CD8-positive, alpha-beta memory T cell (primary cell): ENCODE measurements at places on chromosomes 1 and 21. TPM values are rescaled to one million over a fixed set of nuclear protein-coding genes. Genes with fewer than 3 reads are reported as not detected.

DNA sequence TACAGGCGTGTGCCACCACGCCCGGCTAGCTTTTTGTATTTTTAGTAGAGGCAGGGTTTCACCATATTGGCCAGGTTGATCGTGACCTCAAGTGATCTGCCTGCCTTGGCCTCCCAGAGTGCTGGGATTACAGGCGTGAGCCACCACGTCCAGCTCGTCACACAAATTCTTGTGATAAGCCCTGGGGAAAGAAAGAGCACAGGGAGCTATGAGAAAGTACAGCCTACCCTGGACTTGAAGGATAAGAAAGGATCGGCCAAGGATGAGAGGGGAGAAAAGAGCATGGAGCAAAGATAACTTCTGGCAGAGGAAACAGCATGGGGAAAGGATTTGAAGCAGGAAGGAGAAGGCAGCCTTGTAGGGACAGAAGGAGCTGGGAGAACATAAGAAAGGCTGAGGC, 29.2 kb downstream of the SESN2 start:
- no peak for DNase-seq

GRCh38 chr1:151346082-151346768, 827 bp downstream of the RFX5 start:
- DNase-seq, result no peak

DNA sequence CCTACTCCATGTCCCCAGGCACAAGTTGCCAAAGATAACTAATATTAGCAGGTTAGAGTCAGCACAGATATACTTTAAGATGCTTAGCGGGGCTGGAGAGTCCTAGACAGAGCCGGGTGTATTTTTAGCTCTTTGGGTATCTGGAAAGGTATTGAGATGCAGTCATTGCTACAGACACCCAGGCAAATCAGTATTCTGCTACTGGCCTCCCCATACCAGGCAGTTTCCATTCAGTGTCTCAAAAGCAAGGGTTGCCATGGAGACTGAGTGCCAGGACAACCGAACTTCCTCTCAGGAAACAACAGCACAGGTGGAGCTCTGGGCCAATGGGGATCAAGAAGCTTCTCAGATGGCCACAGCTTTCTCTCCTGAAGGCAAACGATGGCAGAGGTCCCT, 45.3 kb downstream of the KCNC4 start:
- no peak for DNase-seq

- no peak for DNase-seq
Measured at GRCh38 chr1:27650539-27651175, 15.7 kb upstream of the FGR start.

DNA sequence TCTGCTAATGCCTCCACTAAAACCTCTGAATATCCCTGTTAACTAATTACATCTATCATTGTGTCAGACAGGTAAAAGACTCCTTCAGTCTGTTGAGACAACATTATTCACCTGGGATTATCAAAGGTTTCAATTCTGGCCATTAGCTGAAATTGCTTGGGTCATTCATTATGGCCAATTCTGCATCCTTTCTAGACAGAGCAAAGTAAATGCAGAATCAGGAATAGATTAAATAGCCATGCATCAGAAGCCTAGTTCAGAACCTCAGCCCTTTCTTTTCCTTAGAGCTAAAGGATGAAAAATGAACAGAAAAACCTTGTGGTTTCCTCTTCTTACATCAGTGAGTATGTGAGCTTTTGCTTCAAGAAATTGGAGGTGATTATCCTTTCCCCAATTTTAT, 665.4 kb upstream of the CAMK1G start:
- no peak for DNase-seq

GRCh38 chr1:41430069-41430468, 54.4 kb downstream of the EDN2 start:
- DNase-seq, result no peak

DNA sequence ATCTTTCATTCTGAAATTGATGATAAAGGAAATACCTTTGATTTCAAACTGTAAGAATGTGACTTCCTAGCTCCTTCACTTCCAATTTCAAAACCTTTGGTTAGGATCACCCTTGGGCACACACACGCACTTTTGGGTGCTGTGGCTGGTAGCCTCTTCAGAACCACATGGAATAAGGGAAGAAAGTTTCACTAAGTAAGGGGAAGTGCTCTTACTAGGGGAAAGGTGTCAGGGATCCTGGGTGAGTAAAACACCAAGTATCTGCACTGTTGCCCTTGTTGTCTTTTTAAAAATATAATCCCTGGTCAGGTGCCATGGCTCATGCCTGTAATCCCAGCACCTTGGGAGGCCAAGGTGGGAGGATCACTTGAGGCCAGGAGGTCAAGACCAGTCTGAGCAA, 132.4 kb downstream of the SDCCAG8 start:
- no peak for DNase-seq

DNA sequence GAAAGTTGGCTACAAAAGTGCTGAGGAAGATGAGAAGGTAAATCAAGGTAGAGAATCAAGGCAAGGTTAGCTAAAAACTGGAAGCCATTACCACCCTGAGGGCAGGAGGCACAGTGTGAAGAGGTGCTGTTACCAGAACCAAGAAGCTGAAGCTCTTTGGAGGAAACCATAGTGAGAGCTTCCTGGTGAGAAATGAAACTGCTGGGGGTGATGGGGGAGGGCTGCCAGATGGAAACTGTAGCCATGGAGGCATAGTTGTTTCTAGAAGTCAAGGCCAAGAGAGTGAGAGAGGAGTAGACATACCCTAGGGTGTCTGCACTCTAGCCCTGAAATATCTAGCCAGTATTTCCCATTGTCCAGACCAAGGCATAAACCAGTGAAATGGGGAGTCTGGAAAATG, 28.7 kb downstream of the IFI44 start:
- DNase-seq, result no peak

DNA sequence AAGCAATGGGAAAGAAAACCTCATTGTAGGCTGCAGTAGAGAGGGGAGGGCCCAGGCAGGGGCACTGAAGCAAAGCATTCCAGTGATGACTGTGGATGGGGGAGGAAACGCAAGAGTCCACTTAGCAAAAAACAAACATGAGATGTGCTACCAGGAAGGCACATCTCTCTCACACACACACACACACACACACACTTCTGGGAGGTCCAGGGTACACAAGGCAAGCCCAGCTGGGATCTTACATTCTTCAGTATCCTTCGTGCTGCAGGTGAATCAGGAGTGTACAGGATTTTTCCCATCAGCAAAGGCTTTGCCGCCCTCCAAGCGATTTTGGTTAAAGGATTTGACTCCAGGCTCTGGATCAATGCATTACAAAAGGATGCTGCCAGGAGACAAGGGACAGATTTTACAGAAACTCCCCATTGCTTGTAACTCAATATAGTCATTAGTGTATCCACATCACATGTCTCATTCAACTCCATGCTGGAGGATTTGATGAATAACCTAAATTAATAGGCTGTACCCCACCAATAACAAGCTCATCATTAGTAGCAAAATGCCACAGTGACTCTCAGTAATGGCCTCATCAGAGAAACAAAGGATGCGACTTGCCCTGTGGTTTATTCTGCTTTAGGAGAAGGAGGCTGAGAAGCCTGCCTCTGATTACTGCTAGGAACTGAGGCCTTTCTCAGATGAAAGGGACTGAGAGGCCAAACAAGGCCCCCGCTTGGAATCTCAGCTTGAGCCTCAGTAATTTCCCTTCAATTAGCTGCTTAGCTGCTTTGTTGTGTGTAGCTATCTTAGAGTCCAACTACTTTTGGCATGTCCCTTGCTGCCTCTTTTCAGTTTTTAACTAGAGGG, 41.6 kb downstream of the ABCA4 start:
- no peak for DNase-seq

DNA sequence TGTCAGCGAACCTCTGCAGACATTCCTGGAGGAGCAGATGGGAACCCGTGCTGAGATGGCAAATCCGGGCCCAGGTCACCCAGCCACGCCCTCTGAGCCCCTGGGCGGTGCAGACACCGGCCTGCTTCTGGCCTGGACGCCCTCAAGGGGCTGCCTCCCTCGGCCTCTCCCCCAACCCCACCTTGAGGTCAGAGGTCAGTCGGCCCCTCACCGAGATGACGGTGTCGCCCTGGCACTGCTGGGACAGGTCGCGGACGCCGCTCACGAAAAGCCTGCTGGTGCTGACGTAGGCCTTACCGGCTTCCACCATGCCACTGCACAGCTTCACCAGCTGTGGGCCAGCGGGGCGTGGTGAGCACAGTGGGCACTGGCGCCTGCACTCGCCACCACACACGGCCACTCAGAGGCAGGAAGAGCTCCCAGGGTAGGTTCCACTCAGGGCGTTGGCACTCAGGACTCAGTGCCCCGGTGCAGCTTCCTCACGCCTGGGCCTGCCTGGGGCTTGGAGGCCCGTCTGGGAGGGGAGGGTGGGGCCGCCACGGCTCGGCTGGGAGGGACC, 4.7 kb downstream of the ACAP3 start:
- no peak for DNase-seq

GRCh38 chr1:181081395-181081794, 7.1 kb upstream of the IER5 start:
- DNase-seq, result no peak

DNA sequence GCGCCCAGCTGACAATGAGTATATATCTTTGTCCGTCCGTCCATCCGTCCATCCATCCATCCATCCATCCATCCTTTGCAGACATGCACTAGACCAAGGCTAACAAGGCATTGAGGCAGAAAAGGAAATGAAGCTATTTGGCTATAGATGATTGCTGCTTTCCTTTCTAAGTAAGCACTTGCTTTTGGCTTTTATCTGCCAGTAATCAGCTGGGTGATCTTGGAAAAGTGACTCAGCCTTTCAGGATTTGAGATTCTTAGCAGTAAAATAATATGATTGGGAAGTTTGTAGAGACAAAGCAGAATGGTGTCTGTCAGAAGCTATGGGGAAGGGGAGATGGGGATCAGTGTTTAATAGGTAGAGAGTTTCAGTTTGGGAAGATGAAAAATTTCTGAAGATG, 22.7 kb downstream of the ZFYVE9 start:
- DNase-seq, result no peak

GRCh38 chr1:94772230-94772641, 47.9 kb upstream of the SLC44A3 start:
- no peak for DNase-seq

- DNase-seq, result no peak
Measured at GRCh38 chr1:40592107-40592803, 60.8 kb downstream of the ZNF684 start.

GRCh38 chr1:79663916-79664315, 657.4 kb upstream of the ADGRL4 start:
- no peak for DNase-seq

DNA sequence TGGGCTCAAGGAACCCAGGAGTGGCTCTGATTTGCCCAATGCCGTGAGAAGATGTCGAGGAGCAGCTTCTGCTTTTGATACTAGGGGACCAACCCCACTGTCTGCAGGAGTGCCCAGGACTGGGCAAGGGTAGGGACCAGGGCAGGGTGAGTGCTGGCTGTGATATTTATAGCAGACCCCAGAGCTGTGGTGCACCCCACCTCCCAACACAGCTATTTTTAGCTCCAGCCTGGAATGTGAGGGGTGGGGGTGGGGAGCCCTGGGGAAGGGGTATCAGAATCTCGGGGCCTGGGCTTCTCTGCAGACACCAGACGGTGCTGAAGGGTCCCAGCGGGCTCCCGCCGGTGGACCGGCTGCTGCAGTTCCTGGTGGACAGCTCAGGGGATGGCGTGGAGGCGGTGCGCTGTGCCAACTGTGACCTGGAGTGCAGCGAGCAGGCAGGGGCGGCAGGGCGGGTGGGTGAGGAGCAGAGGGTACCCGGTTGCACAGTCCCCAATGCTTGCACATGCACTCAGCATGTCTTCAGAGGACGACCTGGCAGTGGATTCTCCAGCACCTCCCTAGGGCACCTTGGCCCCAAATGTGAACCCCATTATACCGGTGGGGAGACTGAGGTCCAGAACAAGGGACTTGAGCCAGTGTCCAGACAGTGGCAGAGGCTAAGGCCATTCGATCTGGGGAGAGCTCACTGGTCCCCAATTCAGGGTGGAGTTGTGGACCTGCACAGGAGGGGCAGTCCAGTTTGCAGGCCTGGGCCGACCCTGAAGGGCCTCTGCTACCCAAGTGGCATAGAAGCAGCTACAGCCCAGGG, 1.4 kb downstream of the RNF207 start:
- no peak for DNase-seq

DNA sequence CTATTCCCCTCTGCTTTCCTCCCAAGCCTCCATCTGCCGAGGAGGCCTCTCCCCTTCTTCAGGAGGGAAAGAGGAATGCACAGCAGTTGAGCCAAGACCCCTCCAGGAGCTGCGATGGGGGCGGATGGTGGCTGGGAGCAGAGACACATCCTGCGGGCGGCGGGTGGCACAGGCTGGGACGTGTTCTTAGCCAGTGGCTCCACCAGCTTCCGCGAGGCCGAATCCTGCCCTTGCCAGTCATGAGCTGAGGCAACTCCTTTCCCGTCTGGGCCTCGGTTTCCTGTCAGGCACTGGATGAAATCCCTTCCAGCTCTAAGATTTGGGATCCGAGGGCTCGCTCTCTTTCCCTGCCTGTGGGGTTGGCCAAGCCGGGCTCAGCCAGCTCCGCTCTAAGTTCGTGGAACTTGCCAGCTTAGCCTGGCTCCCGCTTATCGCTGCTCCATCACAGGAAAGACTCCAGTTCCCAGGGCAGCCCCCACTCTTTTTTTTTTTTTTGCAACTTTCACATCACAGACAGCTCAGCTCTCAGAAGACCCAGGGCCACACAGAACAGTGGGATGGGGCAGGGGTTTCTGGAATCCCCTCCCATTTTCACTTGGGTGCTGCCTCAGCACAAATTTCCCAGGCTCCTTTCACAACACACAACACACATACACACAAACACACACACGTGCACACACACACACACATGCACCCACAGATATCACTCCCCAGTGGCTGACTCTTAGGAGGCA, 506 bp downstream of the MYOM3 start:
- DNase-seq, result peak; percentile 25

GRCh38 chr21:32712043-32712442, 15.8 kb downstream of the SYNJ1 start:
- no peak for DNase-seq

DNA sequence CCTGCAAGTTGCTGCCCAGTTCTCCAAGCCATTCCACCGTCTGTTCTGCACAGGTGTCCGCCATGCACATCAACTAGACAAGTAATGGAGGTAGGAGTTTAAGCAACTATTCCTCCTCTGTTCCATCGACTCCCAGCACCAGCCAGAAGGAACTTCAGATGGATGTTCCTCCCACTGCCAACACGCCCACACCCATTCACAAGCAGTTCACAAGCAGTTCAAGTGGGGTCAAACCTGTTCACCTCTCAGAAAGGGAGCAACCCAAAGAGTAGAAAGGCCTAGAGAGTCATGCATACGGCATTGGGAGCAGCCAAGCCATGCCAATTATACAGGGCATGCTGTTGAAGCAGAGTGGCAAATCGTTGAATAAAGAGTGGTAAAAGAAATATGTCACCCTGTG, 4.3 kb upstream of the TDRD5 start:
- DNase-seq, result no peak

DNA sequence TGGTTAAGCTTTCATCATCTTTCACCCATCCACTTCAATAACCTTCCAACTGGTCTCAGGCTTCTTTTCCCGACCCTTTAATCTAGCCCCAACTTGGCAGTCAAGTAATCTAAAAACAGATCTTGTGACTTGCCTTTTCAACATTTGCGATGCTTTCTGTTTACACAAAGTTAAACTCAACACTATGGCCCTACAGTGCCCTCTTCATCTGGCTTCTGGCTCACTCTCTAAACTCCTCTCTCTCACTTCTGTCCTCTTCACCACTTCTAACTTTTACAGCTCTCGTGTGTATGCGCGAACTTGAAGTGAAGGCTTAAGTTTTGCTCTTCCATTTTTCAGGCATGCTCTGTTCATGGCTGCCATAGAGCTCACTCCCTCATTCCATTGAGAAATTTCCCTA, 1122.3 kb upstream of the ADGRL2 start:
- no peak for DNase-seq

FAM151A gene
- not detected for total RNA-seq

IQGAP3 gene
- total RNA-seq, result 4.7 TPM

CD101 gene
- 0.39 TPM for total RNA-seq

CCDC30 gene
- 1.5 TPM for total RNA-seq

SELENON gene
- total RNA-seq, result 10.6 TPM

CYP4Z1 gene
- not detected for total RNA-seq

CATSPERE gene
- total RNA-seq, result 0.24 TPM
